ENCODE measurements at places on chromosomes 5 and 9.

DNA sequence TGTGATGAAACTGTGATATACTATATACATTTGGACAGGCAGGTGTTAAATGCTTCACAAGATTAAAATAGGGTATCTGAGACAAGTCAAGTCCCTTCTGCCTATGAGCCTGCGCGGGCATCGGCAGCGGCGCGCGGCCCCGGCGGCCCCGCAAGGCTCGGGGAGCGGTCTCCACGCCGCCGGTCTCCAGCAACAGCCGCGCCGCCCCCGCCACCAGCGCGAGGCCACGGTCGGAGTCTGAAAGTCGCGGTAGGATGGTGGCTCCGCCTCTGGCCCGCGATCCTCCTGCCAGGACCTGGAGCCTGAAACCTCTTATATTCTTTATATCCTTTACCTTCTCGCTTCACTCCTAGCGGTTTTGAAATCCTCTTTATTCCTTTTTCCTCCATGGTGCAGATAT lies 99.4 kb downstream of the INSL6 start:
- no peak for DNase-seq

DNA sequence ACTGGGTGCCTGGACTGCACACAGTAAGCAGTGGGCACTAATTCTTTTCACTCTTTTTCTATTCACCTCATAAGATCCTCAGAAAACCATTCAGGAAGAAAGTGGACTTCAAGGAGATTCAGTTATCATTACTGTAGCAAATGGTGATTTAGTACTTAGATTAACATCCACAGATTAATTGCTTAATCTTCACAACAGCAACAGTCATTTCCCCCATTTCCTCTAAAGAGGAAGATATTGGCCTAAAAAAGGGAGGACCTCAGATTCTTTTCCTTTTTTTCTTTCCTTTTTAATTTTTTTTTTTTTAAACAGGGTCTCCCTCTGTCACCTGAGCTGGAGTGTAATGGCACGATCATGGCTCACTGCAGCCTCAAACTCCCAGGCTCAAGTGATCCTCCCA lies 64.4 kb downstream of the AUH start:
- DNase-seq = no peak

- DNase-seq = no peak
Observed at GRCh38 chr5:149963729-149964128, 3.2 kb downstream of the SLC26A2 start.

GRCh38 chr9:27548055-27548741 lies 18.6 kb upstream of the MOB3B start:
- DNase-seq = no peak

DNA sequence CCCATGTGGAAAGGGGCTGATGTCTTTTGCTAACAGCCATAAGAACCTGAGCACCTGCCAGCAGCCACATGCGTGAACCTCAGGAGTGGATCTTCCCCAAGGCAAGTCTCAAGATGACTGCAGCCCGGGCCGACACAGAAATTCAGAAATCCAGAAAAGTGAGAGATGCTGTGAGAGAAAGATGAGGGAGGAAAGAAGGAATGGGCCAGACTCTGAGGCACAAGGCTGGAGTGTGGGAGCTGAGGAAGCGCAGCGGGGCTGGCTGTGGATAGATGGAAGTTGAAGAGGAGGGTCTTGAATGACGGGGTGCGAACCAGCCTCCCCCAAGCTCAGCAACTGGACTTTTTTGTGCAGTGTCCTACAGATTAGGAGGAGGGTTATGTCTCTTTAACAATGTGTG lies 337.8 kb downstream of the GADD45G start:
- no peak for DNase-seq

DNA sequence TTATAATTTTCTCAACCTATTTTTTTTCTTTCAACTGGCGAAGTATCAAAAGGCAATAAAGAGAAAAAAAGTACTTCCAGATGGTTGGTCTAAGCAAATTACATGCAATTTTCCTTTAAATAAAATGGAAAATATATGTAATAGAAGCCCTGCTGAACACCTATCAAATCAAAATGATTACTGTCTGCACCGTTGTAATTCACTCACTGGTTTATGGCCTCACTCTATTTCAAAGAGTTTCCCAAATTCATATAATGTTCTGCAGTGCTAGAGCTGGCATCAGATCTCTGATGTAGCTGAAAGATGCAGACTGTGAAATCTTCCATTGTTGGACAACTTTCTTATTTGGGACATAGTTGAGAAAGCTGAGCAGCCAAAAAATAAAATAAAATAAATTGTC lies 130.3 kb downstream of the SEMA5A start:
- DNase-seq = no peak

DNA sequence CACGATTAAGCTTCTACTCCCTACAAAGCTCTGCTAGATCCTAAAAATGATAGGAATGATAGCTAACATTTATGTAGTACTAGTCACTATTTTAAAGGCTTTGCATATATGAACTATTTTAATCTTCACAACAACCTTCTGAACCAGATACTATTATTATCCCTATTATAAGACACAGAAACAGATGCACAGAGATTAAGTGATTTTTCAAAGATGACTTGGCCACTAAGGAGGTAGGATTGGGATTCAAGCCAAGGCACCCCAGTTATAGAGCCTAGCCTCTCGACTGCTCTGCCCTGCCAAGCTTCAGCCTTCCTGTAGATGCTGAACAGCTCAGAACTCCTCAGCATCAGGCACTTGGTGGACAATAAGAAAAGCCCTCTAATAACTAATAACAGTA lies 200.9 kb upstream of the PTGER4 start:
- DNase-seq = no peak

DNA sequence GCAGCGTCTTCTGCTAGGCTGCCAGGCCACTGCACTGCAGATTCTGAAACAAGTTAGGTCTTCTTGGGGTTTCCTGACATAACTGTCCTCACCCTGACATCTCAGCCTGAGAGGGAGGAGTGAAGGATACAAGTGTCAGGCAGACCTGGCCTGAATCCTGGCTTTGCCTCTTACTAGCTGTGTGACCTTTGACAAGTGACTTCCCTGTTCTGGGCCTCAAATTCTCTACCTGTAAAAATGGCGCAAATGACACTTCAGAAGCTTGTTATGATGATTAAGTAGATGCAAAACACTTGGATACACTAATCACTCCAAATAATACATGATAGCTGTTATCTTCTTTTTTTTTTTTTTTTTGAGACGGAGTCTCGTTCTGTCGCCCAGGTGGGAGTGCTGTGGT lies 119.2 kb upstream of the BOD1 start:
- DNase-seq = no peak

DNA sequence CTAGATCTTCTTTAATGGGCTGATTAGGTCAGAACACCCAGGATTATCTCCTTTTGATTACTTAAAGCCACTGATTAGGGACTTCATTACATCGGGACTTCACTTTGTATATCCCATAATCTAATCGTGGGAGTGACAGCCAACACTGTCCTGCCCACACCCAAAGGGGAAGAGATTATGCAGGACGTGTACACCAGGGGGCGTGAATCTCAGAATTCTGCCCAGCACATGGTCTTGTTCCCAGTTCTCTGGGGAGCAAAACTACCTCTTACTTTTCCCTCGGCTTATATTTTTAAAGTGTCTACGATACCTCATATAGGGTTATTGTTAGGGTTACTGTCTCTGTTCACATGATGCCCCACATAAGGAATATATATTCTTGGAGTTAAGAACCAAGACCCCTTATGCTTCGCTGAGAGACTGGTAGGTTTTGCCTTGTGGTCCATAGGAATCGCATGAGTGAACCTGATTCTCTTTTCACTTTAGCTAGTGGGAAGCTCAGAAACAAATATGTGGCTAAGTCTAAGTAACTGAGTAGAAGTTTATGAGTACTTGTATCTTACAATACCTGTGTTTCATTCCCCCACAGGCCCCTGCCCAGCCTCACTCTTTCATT lies 192.7 kb downstream of the GNA14 start:
- no peak for DNase-seq

Measured in stromal cell of bone marrow (primary cell).